ENCODE measurements at places on chromosomes 7 and 10.

DNA sequence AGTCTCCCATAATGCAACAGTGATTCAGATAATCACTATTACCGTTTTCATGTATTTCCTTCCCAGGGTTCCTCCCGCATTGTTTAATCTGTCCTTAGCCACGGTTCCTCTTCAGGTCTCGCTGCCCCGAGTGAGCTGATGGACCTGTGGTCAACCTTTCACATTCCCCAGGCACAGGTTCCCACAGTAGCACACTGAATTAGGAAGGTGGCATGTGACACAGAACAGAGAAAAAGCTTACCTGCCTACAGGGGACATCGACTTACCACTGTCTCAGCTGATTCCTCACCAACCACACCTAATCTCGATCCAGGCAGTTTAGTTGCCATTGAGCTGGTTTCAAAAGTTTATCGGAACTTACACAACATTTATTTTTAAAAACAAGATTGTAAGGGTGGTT, 72.2 kb downstream of the MTURN start:
- DNase-seq = no peak

GRCh38 chr7:100566018-100566531, 7.6 kb downstream of the SAP25 start:
- DNase-seq = no peak

GRCh38 chr10:131874991-131875451, 25.8 kb upstream of the PPP2R2D start:
- DNase-seq = peak; percentile 72

DNA sequence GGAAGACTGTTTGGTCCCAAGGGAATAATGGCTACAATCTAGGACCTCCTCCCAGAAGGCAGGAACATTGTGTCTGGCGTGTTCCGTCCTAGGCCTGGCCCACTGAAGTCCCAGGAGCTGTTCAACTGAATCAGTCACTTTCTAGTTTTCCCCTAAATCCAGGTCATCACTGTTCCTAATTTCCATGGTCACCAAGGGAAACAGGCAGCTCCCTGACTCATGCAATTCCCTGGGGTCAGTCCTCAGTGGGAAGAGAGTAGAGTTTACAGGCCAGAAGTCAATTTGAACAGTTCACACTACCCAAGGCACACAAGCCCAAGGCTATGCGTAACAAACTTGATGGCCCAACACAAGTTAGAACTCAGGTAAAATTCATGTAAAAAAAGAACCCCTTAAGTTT, 44.0 kb downstream of the CREB3L2 start:
- peak; percentile 65 for DNase-seq

DNA sequence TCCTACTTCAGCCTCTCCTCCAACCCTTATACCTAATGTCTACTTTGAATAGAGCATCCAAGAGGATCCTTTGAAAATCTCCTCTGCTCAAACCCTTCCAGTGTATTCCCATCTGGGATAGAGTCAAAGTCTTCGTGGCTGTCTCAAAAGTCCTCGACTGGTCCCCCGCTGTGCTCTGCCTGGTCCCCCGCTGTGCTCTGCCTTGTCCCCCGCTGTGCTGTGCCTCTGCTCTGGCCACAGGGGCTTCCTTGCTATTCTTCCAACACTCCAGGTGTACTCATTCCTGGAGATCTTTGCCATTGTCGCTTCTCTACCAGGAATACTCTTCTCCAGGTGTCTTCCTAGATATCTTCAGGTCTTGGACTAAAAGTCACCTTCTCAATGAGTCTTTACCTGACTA, 36.1 kb upstream of the COMMD3 start:
- DNase-seq = no peak

DNA sequence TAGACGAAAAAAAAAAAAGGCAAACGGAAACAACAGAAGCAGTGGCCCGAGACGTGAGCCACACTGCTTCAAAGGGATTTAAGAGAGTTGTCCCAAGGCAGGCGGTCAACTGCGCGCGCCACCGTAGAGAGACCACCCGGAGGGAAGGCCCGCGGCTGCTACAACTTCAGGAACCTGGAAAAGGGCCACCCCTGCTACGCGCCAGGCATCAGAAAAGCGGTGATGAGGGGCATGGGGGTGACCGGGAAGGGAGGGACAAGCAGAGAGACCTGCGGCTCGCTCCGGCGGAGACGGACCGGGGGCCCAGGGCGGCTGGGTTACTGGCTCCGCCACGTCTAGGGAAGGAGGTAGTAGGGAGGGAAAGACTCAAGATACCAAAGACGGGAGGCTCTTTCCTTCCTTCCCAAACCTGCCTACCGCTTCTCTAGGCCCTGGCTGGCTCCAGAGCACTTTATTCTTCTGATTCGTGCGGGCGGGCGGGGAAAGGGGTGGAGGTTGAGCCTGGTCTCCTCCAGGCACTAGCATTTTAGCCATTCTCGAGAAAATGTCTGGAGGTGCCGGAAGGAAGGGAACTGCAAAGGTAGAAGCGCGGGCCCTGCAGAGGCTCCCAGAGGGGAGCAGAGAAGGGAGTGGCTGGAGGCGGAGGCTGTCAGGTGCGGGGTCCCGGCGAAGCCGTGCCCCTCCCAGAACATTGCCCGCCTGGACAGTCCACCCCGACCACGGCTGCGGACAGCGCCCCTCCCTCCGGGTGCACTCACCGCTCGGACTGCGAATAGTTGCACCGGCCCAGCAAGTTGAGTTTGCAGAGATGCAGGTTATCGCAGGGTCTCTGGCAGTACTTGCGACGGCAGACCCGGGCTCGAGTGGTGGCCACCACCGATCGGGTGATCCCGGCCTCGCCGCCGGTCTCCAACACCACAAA, 993 bp downstream of the ZC3HAV1 start:
- peak; percentile 34 for DNase-seq

DNA sequence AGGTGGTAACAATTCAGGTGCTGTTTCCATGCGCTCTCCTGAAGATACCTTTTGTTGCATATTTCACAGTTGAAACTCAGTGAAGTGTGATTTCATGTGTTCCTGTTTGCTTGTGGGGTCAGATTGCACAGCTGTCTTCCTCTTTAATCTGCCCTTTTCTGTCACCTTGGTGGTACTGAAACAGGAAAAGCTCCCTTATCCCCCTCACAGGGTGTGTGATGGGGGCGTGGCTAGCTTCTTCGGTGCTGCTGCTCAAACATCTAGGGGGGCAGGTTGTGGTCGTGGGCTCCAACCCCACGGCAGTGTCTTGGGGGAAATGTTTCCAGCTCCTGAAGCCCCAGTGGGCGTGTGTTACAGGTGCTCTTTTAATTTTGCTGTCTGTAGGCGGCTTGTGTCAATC, 107.4 kb upstream of the KLF14 start:
- no peak for DNase-seq

DNA sequence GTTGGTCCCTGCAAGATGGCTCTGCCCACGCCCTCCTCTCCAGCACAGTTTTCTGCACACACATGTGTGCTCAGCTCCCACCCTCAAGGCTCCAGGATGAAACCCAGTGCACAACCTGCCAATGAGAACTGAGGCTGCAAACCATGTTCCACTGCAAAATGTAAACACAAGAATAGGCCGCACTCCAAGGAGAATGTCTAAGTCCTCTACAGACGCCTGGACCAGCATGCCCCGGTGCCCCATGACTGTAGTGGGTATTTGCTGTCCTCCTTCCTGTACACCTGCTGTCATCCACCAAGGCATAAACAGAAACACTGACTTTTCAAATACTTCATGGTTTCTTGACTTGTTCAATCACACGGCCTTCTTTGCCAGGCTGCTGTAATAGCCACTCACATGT, 72.6 kb downstream of the COBL start:
- DNase-seq = no peak

GRCh38 chr10:116669080-116669479, 48.3 kb downstream of the PNLIPRP2 start:
- no peak for DNase-seq

GRCh38 chr7:37510043-37510634, 61.5 kb upstream of the ELMO1 start:
- no peak for DNase-seq

DNA sequence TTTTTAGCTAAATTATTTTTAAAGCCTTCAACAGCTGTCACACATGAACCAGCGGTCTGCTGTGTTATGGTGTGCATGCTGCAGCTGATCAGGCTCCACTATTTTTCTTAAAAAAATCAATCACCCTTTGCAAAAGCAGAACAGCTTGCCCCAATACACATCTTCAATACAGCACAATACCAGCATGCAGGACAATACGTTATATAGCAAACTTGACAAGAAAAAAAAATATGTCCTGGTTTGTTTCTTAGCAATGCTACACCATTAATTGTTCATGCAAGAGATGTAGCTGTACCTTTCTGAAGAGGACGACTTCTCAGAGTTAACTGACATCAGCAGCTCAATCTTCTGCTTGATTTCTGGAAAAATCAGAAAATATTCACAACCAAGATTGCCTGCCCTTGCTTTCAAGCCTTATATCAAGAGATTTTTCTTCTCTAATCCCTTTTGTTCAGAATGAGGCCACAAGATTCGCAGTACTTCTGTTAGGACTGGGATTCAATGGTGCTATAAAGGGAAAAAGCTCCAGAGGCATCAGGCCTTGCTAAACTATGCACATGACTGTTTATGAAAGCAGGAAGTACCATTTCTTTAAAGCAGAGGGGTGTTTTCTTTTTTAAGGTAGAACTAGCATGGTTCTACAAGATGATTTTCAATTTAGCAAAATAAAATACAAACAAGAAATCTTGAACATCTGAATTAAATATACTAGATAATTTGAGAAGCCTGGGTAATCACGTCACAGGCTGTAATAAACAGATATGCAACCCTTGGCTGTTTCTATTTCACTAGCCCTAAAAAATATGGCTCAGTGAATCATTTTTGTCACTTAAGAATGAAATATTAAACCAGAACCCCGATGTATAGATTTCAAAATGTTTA, 120.0 kb downstream of the SRPK2 start:
- DNase-seq = no peak

- DNase-seq = no peak
These were observed 35.0 kb downstream of the EVX1 start for GRCh38 chr7:27277628-27278027.

- no peak for DNase-seq
These were observed 4.2 kb downstream of the FEZF1 start for GRCh38 chr7:122300211-122300932.

GRCh38 chr7:110664803-110665202, 426.1 kb upstream of the LRRN3 start:
- DNase-seq = no peak

DNA sequence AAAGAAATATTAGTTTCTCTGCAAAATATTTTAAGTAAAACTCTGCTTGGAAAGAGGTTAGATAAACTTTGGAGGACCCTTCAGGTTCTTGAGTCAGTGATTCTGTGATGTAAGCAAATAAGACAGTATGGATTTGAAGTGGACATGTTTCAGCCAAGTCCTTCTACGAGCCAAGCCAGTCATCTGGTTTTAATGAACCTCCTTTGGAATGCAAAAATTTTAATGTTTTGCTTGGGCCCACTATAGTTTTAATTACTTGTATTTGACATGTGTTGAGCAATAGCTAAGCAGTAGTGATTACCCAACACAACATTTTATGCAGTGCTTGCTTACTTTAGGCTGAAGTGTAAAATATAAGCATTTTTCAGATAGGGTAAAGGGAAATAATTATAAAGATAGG, 296.3 kb upstream of the SEMA3D start:
- DNase-seq = no peak

DNA sequence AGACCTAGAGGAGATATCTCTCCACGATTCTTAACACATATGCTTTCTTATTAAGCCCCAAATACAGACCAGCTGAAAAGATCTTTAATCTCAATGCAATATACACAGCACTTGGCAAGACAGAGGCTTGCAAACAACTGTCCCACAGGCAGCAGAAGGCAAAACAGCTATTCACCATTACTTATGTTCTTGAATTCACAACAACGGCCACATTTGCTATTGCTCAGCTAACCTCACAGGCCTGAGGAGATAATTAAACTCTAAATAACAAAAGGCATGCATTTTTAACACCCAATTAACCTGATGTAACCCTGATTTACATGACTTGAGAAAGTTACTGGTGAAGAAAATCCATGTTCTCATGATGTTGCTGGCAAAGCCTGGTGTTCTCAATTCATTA, 216.4 kb downstream of the CRPPA start:
- DNase-seq = no peak

DNA sequence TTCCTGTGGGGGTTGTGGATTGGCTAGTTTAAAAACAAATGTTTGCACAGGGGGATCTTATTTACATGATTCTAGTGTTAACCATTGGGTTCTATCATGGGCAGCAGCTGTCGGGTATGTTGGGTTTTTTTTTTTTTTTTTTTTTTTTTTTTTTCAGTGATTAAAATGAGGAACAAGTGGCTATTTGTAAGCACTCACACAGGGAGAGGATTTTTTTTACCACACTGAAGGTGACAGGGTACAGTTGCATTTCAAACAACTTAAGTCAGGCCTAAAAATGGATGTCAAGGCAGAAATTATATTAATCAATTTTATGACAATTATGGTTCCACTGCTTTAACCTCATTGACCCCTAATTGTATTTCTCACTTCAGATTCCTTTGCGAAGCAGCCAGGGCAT, 92.8 kb downstream of the CD36 start:
- DNase-seq = no peak

DNA sequence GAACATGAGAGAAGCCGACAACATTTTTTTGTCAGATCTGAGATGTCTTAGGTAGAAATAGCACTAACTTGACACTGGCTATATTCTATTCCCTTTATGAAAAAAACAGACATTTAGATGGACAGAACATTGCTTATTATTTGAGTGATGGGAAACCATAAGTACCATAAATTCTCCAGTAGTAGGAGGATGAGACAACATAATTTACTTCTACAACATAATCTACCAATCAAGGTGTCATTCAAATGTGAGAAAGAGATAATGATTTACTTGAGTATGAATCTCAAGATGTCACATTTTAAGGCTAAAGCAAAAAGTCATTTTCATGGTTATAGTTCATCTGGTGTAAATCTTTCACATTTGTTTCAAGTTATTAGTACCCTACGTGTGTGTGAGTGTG, 110.8 kb downstream of the CALCR start:
- DNase-seq = no peak

DNA sequence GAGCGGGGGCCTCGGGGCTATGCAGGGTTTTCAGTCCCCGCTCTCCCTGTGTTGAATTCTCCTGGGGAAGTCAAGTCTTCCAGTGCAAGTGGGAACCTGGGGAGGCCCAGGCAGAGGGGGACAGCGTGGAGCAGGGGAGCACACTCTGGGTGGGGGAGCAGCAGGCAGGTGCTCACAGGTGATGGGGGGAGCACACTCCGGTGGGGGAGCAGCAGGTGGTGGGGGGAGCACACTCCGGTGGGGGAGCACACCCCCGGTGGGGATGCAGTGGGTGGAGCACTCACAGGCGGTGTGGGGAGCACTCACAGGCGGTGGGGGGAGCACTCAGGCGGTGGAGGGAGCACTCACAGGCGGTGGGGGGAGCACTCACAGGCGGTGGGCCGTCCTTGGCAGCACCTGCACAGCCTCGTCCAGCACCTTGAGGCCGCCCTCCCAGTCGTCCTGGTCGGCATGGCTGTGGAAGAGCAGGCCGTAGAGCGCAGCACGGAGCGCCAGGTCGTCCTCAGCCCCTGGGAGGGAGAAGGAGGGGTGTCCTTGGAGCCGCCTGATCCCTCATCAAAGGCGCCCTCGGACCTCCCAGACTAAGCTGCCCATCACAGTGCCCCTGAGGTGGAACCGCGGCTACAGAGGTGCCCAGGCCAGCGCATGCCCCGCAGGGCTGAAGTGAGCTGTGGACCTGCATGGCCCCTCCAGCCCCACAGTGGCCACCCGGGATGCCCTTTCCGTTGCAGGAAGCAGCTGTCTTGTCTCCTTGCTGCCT, 56.7 kb downstream of the CFAP46 start:
- no peak for DNase-seq
